ENCODE measurements at places on chromosomes 5 and 9.
A peak's percentile ranks its signal among the peaks of the same experiment; 100 is the strongest.

DNA sequence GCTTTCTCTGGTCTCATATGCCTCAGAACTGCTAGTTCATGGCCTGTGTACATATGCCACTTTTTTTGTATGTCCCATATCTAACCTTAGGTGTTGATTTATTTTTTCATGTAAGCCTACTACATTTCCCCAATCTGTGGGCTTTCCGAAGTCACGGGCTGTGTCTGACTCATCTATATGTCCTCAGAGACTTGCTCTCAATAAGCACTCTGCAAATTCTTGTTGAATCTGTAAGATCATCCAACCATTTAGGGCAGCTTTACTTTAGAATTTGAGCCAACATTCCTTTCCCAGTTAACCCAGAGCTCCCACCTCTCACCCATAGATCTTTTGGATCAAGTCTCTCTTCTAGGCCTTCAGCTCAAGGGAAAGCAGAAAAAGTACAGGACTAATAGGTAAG is 263.4 kb downstream of the SEC61B start:
- DNase-seq: no peak

DNA sequence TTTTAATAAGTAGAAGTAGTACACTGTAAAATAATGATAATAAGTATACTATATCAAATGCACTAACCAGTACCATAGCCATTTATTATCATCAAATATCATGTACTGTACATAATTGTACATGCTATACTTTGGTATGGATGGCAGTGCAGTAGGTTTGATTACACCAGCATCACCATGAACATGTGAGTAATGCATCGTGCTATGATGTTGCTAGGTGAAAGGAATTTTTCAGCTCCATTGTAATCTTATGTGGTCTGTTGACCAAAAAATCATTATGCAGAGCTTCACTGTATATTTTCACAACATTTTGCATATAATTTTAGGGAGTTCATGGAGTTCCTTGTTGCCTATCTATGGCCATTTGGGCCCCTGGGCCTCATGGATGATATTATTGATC is 72.2 kb upstream of the HMHB1 start:
- DNase-seq: no peak

DNA sequence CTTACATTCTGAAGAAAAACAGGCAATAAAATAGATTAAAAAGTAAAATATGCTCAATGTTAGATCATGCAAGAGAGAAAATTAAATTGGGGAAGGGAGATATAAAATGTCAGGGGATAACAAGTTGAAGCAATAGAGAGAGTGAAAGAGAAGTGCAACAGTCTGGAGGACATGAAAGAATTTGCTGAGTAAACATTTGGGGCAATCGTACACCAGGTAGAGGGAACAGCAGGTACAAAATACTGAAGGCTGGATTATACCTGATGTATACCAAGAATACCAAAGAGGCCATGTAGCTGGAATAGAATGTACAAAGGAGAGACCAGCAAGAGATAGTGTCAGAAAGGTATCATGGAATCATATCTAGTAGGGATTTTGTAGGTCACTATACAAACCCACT is 300.8 kb downstream of the DNAH5 start:
- DNase-seq: no peak

DNA sequence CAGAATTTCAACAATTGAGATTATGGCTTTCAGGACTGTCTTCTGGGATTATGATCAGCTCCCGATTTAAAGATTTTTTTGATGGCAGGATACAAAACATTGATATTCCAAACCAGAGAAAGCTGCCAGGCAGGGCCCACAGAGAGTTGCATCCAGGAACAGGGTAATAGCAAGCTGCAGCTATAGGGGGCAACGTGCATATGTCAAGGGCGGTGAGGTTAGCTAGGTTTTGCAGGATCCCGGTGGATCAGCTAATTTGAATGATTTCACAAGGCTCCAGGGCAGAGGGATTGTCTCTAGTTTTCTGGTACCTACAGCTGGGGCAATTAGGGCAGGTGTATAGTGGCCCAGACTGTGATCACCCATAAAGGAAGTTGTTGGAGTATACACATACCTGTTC is 339.4 kb downstream of the CHSY3 start:
- DNase-seq: no peak

DNA sequence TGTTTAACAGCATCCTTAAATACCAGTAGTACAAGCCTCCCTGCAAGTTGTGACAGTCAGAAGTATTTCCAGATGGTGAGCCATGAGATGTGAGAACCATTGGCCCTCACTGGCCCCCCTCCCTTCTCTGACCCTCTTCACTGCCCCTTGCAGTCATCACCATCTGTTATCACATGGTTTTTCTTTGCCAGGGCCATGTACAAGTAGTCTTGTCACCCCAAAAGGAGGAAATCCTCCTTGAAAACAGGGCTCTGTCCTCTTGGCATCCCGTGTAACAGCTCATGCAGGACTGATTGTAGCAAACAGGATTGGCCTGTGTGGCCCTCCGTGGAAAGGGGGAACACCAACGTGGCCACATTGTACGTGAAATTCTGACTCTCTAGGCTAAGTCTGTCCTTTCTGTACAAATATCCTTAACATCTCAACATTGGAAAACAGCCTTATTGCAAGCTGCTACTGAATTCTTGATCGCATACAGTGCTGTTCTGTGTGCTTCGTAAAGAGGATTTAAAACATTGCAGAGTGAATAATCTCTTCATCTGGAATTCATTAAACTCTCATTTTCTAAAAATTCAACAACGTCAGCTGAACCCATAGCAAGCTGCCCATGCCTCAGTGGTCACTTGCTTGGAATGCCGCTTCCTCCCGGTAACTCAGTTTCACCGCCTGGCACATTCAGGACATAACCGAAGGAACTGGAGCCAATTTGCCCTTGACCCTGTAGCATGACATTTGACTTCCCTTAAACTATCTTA is 171.7 kb downstream of the ATPSCKMT start:
- no peak for DNase-seq

DNA sequence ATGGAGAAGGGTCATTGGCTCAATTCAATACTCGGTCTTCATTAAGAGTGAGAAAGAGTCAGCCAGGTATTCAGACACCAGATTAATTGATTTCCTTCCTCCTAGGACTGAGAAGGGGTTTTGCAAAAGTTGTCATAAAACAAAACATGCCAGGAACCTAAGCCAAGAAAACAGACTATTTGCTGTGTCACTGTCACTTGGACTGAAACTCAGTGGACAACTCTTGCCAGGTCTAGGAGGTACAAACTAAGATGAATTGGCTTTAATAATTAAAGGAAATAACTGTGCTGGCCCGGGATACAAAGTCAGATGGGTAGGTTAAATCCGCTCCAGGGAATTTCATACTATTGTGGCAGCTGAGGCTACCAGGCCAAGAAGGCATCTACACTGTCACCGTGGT is 71.1 kb upstream of the TBC1D9B start:
- no peak for DNase-seq

GRCh38 chr9:84793251-84793650 is 123.7 kb downstream of the NTRK2 start:
- DNase-seq: no peak

DNA sequence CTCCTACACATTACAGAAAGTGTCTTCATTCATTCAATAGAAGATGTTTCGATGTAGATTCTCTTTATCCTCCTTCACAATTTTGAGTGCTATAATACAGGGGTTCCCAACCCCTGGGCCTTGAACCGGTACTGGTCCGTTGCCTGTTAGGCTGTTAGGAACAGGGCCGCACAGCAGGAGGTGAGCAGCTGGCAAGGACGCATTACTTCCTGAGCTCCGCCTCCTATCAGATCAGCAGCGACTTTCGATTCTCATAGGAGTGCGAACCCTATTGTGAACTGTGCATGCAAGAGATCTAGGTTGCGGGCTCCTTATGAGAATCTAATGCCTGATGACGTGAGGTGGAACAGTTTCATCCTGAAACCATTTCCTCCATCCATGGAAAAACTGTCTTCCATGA is 153.0 kb upstream of the SMC2 start:
- DNase-seq: no peak

DNA sequence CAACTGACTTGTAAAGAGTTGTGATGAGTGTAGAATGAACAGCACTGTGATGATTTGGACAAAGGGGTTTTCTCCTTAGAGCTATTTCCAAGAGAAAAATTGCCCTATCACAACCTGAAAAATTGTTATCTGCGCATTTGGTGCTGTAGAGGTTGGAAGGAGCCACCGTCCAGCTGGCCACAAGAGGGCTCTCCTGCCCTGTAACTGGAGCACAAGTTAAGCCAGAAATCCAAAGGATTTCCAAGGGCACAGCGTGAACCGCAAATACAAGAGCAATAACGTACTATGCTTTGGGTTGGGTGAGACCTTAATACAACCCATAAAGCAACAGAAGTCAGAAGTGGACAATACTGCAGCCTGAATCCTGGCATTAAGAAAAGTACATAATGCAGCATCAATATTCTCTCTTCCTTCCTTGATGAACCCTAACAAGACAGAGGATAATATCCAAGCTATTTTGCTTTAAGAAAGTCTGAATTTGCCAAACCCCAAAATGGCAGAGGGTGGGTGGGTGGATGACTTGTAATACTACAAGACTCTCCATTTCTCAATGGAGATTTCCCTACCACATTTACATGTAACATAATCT is 56.8 kb upstream of the SMIM32 start:
- peak; percentile 54 for DNase-seq

Measured in HCT116 (cell line).